ENCODE measurements at places on chromosomes 2 and 18. TPM values are rescaled to one million over a fixed set of nuclear protein-coding genes. Genes with fewer than 3 reads are reported as not detected.

DNA sequence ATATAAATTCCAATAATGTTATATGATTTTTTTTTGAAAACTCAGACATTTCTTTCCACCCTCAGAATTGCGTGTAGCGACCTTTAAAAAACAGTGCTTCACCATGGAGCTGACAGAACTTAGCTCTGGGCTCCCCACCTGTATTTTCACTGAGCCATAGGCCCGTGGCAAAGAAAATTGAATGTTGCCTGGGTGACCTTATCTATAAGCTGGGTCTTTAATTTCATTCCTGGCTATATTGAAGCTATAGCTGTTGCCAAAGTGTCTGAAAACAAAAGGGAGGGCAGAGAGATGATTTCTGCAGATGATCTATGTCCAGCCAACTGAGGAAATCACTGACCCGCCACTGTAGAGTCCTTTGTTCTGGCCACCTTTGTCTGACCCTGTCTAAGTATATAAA, 411.7 kb downstream of the PTPRM start:
- DNase-seq = no peak

DNA sequence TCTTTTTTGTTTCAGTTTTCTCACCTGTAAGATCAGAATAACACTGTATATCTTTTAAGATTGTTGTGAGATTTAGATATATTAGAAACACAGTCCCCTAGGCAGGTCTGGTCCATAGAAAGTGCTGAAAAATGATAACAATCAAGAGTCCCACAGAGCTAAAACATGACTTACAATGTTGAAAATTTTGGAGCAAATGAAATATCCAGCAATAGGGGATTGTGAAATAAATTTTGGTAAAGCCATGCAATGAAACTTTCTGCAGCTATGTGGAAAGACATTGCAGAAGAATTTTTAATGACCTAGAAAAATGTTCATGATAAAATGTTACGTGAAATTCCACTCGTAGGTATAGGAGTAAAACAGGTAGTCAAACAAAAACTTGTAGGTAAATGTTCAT, 127.6 kb upstream of the SERPINE2 start:
- DNase-seq = no peak

DNA sequence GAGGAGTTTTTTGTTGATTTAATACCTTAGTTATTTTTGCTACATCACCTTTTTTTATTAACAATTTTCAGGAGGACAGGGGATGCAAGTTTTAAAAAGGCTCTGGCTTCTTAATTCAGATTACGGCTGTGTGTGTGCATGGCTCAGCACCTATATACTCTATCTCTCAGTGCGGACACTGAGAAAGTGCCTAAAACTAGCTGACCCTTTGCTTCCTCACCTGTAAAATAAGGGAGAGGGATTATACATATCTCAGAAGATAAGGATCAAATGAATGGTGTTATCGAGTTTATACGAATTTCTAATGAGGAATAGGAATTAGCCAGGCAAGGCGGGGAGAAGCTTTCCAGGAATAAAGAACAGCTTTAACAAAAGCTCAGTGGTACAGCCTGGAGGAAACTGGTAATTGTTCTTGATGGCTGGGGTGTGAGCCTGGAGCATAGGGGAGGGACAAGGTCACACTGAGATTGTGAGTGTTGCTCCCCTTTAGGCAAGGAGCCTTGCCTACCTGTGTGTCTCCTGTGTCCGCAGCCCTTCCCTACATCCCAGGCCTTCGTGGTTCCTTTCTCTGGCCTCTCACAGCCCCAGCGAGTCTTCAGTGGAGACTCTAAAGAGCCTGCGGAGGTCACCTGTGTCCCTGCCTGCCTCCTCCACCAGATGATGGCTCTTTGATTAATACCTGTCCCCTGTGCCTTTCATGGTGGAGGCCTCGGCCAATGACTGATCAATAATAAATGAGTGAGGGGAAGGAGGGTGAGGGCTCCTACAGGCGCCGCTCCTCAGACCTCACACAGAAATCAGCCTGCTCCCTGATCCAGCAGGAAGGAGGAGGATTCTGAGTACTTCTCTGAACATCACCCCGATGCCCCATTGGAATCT, 92.7 kb downstream of the DDX1 start:
- DNase-seq = no peak

GRCh38 chr2:64052463-64053241, 33.4 kb upstream of the VPS54 start:
- DNase-seq = peak; percentile 85

DNA sequence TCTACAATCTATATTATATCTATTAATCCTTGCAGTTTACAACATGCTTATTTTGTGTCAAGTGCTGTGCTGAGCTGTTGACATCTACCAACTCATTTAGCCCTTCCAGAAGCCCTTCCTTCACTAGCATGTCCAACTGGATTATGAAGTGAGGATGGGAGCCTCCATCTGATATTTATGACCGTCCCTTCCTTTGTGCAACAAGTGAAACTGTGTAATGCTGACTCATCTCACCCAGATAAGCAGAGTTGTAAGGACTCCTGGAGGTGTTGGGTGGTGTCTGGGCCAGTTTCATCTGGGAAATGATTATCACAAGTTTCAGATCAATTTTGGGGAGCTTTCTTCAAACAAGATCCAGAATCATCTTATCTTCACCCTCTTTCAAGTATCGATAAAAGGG, 156.6 kb upstream of the ETAA1 start:
- DNase-seq = no peak

GRCh38 chr18:54357082-54357659, 487 bp downstream of the STARD6 start:
- no peak for DNase-seq

GRCh38 chr2:23467618-23468017, 82.6 kb downstream of the KLHL29 start:
- DNase-seq = no peak

GRCh38 chr2:213757525-213757924, 473.3 kb downstream of the SPAG16 start:
- DNase-seq = no peak

- no peak for DNase-seq
These were observed 715.1 kb upstream of the SLC8A1 start for GRCh38 chr2:41167014-41167413.

- DNase-seq = no peak
These were observed 41.4 kb upstream of the CYBRD1 start for GRCh38 chr2:171480908-171481307.

DNA sequence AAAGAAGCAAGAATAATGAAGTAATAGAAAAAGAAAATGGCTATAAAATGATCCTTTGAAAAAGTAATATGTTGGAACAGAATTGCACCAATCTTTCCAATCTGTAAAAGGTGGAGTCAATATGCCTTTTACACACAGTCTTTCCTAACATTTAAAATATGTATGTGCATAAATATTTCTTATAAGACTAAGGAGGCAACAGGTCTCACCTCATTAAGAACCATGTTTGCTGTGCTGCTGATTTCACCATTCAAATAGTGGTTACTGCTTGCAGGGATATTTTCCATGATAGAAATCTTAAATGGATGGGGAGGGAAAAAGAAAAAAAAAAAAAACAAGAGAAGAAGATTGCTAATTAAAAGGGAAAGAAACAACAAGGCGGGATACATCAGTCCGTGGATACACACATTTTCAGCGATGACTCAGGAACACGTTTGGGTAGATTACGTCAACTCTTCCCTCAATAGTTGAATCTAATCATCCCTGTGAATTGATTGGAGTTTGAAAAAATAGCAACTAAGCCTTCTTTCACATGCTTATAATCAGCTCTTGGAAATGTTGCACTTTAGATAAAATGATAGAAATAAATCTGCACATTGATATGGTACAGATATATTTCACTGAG, 2133.9 kb upstream of the CELF4 start:
- DNase-seq = no peak

Gene CAVIN2
- total RNA-seq = 119 TPM

Gene MAP2
- 24.9 TPM for total RNA-seq

Gene SERPINB3
- not detected for total RNA-seq

Gene PTPRN
- total RNA-seq = not detected

Gene KHK
- 2.1 TPM for total RNA-seq

Gene OTOF
- total RNA-seq = 0.26 TPM

Gene HOXD13
- total RNA-seq = not detected

Gene LYPD6B
- not detected for total RNA-seq

Gene EPB41L5
- total RNA-seq = 44.8 TPM

Gene DLGAP1
- total RNA-seq = 0.04 TPM

Gene LYG2
- not detected for total RNA-seq
